Head of caudate nucleus (tissue), 42 donors: ENCODE measurements at places on chromosomes 7 and 10.
A peak's percentile ranks its signal among the peaks of the same experiment; 100 is the strongest.

- no peak for DNase-seq
Observed at GRCh38 chr10:71726580-71727104, 7.1 kb upstream of the C10orf105 start.

DNA sequence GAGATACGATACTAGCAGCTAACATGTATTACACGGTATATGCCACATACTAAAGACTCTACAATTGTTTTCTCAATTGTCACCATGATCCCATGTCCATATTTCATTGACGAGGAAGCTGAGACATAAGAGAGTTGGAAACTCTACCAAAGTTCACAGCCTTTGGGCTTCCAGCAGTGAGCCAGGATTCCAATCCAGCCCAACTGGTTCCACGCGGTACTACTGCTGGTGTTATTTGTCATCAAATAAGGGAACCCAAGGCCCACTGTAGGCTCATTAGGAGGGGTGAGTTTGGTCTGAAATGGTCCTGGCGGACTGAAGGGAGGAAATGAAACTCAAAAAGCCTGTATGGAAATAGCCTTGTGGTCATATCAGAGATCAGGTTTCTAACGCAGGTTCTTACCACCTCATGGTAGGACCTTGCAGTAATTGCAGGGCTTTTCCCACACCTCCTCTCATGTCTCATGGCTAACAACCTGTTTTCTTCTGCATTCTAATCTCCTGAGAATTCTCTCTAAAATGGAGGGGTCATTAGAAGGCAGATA lies 814.6 kb downstream of the LRMDA start:
- DNase-seq, result no peak

DNA sequence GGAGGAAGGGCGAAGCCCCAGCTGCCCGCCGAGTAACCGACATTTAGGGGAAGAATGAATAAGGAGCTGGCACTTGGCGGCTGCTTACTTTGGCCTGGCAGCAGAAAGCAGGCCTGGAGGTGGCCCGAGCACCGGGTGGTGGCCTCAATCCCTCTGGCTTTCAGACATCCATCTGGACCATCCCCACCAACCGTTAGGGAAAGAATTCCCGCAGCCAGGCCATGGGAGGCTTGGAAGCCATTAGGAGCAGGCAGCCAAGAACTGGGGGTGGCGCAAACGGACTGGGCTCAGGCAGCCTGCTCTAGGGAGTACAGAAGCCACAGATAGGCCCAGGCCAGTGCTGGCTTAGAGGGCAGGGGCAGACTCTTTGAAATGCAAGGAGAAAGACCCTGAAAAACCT lies 132.7 kb downstream of the NEURL1 start:
- no peak for DNase-seq

DNA sequence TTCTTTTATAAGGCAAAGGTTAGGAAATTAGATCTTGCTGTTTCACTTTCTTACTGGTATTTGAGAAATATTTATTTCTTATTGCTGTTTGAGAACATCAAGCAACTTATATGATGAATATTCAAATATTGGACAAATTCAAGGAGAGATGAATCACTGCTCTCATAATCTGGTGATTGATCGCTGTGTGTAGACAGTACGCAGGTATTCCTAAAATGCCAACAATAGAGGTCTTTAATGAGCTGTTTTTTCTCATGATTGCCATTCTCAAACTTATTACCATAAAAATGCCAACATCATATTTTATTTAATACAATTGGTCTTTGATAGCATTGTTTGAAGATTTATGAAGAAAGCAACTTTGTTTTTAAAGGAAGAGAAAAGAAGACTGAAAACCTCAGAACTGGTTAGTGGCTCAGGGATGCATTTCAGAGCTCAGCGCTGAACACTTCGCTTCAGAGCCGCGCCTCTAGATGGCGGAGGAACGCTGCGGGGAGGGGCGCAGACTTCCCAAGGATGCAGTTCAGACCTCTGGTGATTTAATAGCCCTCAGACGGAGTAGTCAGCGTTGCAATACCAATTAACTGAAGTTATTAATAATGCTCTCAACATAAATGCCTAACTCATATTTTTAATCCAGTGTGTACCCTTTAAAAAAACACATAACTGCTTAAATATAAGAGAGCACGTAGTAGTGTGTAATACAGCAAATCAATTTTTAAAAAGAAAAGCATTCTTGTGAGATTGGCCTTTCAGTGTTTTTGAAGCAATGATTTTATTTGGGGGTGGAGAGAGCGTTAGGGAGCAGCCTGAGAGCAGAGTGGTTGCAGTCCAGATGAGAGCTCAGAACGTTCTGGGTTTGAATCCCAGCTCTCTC lies 38.5 kb upstream of the STEAP4 start:
- DNase-seq, result peak; percentile 47

DNA sequence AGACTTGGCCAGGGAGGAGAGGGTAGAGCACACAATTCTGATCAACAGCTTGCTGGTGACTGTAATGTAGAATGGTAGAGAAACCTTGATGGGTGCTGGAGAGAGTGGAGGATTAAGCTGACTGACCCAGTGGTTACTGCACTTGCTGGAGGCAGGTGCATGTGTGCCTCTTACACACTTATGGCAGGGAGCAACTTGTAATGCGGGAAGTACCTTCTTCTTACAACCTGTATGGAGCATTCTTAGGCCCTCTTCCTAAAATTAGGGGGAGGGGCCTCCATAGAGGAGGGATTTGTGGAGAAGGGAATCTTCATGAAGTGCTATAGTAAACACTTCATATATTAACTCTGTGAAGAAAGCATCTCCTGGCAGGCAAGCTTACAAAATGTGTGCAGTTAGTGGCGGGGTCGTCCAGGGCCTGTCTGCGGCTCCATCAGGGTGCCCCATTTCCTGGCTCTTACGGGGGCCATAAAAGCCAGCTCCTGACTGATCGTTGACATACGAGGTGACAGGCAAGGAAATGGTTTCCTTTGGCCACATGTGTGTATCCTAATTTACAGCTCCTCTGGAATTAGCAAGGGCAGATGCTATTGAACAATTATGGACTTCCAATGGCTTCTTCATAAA lies 113.5 kb downstream of the RTKN2 start:
- no peak for DNase-seq

GRCh38 chr7:148058092-148058491 lies 532.5 kb upstream of the C7orf33 start:
- no peak for DNase-seq

DNA sequence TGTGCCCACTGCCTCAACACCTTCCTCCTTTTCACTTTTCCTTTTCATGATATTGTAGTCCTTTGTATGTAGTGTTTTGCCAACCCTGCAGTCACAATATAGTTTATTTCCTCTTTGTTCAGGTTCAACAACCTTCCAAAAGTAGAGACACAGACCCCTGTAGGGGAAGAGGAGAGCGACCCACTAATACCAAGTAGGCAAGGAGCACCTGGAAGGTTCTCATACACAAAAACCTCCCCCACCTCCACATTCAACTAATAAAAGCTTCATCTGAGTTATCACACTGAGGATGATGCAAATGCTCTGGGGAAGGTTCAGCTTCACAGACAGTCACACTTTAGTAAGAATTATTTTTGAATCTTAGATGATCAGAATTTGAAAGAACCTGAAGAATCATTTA lies 41.6 kb downstream of the PIK3AP1 start:
- DNase-seq, result no peak
